NCI-H774 (cell line): ENCODE measurements at places on chromosomes 12 and 14.
A peak's percentile ranks its signal among the peaks of the same experiment; 100 is the strongest.

- DNase-seq: peak; percentile 70
Observed at GRCh38 chr14:103520657-103521437, 1.8 kb downstream of the CKB start.

DNA sequence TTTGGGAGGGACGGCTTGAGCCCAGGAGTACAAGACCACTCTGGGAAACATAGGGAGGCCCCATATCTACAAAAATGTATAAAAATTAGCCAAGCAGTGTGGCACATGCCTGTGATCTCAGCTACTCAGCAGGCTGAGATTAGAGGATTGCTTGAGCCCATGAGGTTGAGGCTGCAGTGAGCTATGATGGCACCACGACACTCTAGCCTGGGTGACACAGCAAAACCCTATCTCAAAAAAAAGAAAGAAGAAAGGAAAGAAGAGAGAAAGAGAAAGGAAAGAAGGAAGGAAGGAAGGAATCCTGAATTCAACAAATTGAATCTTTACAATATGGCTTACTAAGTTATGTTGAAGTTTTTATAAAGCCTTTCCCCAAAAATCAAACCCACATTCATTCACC, 2.1 kb downstream of the KIF21A start:
- DNase-seq: no peak

DNA sequence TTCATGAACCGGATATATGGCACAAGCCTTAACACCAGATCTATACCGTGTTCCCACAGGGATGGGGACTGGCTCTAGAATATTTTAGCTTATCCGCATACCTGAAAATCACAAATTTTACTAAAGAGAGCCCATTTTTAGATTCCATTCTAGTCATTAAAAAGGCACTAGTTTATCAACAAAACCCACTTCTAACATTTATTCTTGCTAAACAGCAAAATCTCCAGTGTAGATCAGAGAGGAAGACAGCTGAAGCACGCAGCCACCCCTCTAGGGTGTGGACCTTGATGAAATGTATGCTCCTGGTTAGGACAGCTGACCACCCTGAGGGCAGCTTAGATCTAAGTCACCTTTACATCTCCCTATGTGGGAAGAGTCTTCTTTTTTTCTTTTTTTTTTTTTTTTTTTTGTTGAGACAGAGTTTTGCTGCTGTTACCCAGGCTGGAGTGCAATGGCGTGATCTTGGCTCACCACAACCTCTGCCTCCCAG, 62.4 kb downstream of the EID3 start:
- DNase-seq: no peak

DNA sequence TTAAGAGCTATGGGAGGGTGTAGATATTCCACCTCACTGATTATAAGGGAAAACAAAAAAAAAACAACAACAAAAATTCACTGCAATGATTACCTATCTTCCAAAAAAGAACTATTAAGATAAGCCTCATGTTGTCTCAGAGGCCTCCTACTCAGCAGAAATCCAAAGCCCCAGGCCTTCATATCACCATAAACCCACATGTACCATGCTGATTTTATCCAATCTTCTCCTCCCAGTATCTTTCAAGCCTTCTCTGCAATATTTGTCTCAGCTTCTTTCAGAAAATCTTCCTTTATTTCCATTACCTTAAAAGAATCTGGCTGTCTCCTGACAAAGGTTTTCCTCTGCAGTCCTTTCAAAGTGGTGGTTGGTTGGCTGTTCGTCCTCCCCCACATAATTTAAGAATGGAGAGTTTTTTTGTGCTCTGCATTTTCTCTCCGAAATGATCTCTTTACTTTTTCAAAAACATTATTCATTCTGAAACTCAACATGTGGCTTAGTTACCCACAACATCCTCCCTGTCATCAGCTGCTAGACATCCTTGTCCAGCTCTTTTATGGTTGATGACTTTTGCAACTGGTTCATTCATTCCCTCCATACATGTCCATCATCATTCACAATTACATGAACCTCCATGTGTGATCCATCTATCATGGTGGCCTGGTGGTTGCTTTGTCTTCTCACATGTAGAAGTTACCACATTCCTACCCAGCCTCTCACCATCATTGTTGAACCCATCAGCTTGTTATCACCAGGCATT, 2.9 kb upstream of the EPYC start:
- DNase-seq: no peak

DNA sequence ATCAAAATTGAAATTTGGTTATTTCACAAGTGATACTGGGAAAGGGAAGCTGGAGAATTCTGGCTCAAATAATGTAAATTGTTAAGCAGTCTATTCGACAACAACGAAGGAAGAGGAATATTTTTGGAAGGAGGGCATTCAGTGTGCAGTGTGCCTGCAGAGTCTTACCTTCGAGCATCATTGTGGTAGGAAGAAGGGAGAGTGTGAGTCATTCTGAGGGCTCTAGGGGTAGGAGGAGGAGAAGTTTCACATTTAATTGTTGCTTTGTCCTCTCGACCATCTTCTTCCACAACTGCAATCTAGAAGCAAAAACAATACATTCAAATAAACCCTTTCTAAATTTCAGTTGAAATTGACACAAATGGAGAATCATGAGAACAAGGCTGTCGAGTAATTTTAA, 263.0 kb downstream of the ACSS3 start:
- no peak for DNase-seq

DNA sequence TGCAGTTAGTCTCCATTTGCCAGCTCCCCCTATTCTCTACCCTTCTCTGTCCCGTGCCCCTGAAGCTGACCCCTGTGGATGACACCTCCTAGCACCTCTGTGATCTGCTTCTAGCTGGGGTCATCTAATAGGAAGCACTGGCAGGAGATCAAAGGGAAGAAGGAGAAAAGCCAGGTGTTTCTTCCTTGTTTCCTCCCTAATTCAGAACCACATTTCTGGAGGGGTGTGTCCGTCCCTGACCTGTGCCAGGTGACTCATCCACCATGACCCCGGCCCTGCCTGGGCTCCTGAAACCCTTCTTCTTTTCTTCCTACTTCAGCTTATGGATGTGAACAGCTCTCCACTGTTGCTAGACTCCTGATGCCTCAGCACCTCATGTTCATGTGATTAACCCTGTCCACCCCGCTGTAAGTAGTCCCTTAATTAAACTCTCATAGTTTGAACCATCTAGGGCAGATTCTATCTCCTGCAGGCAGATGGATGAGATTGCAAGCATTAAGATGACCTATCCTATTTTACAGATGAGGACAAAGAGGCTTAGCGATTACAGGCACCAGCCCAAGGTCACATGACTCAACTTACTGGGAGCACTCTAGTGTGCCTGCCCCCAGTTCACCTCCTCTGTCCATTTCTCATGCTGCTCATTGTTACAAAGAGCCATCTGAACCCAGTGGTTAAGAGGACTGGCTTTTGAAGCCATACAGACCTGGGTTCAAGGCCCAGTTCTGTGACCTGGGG, 770.5 kb downstream of the MED13L start:
- no peak for DNase-seq
